ENCODE measurements at places on chromosomes 7 and 10.
A peak's percentile ranks its signal among the peaks of the same experiment; 100 is the strongest.

- DNase-seq, result no peak
Observed at GRCh38 chr10:102633287-102633686, 11.0 kb upstream of the TRIM8 start.

DNA sequence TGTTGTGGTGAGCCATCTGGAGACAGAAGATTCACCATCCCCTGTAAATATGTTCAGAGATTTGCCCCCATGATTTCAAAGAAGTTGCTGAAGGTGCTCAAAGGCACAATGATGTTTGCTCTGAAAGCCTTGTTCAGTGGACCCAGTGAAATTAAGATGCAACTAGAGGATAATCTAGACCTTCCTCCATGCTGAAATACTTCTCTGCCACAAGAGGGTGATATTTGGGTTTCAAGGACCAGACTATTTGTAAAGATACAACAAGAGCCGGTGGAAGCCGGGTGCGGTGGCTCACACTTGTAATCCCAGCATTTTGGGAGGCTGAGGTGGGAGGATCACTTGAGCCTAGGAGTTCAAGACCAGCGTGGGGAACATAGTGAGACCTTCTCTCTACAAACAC is 13.5 kb upstream of the MSRB2 start:
- DNase-seq, result no peak

GRCh38 chr7:97005183-97006054 is at the start of gene DLX6:
TSS of gene DLX6 (plus strand) at chr7:97005553. CDS start at chr7:97005978, 425 bp downstream.
- DNase-seq, result peak; percentile 92

DNA sequence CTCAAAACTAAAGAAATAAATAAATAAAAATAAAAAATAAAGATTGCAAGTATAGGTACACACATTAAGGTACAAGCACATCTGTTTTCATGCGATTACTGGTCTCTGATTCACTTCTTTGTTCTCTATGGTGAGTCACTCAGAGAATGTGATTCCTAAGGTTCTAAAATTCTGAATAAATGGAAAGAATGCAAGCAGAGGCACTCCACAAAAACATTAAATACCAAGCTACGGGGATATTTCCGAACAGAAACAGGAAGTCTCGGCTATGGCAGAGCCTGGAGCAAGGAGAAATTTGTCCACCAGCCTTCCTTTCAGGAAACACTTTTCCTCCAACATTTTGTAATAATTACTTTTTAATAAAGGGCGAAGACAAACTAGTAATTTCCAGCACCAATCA is 1.4 kb downstream of the VOPP1 start:
- DNase-seq, result no peak

GRCh38 chr7:18356191-18356645 is 139.3 kb upstream of the HDAC9 start:
- DNase-seq, result peak; percentile 72

DNA sequence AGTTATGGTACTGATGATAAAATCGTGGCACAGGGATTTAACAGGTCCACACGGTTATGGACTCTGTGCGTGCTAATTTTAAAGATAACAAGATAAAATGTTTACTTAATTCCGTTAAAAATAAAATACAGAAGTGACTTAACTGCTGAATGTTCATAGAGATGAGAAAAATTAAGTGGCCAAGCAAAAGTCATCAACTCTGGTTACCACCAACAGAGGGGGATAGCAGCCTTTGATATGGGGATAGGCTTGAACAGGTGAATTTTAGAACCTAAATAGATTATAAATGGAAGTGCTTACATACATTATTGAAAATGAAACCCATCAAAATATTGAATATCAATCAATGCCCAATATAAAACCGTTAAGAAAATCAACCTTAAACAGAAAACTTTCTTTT is 245.0 kb downstream of the WDR37 start:
- DNase-seq, result no peak

GRCh38 chr10:88901206-88901983 is 21.4 kb downstream of the STAMBPL1 start:
- DNase-seq, result no peak

- no peak for DNase-seq
Observed at GRCh38 chr10:483261-483660, 206.2 kb downstream of the DIP2C start.

- DNase-seq, result no peak
Observed at GRCh38 chr7:19520392-19520791, 188.4 kb downstream of the POLR1F start.

All from LoVo (cell line).